ENCODE measurements at places on chromosomes 3 and 15. TPM values are rescaled to one million over a fixed set of nuclear protein-coding genes. Genes with fewer than 3 reads are reported as not detected.
A peak's percentile ranks its signal among the peaks of the same experiment; 100 is the strongest.

TXNRD3 gene
- 7.8 TPM for total RNA-seq

PPP2R3A gene
- total RNA-seq, result 15.1 TPM

NKIRAS1 gene
- 18.3 TPM for total RNA-seq

CHST14 gene
- total RNA-seq, result 29.3 TPM

NDUFB4 gene
- 341 TPM for total RNA-seq

BCHE gene
- 9.5 TPM for total RNA-seq

RAB27A gene
- total RNA-seq, result 17.8 TPM

PTH1R gene
- not detected for total RNA-seq

TPRG1 gene
- total RNA-seq, result 2.0 TPM

CIDEC gene
- not detected for total RNA-seq

SLC22A13 gene
- total RNA-seq, result 0.29 TPM

DNA sequence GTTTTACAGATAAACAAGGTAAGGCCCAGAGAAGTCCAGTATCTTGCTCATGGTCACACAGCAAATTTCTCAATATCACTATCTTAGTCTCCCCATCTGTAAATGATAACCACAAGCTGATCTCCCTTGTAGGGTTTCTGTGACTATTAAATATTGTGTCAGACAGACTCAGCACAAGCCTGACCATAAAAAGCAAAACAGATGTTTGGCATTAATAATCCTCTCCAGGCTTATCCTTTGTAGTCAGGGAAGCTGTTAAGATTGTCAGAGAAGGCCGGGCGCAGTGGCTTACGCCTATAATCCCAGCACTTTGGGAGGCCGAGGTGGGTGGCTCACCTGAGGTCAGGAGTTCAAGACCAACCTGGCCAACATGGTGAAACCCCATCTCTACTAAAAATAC lies 173.2 kb upstream of the PRICKLE2 start:
- peak; percentile 92 for DNase-seq

DNA sequence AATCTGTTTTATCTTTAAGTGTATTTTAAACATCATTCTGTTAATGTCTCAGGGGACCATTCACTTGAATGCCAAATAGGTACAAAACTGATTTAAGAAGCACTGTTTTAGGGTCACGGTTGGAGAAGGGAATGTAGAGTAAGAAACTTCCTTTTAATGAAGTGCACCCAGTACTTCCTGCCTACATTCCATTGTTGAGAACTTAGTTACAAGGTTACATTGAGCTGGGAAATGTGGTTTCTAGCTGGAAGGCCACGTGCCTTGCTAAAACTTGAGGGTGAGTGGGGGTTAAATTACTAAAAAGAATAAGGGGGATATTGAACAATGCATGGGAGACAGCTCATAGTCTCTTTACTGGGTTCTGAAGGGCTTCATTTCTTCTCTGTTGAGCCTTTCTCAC lies 78.3 kb upstream of the TBC1D5 start:
- DNase-seq, result no peak

GRCh38 chr3:129304146-129304961 lies 25.7 kb downstream of the HMCES start:
- no peak for DNase-seq

DNA sequence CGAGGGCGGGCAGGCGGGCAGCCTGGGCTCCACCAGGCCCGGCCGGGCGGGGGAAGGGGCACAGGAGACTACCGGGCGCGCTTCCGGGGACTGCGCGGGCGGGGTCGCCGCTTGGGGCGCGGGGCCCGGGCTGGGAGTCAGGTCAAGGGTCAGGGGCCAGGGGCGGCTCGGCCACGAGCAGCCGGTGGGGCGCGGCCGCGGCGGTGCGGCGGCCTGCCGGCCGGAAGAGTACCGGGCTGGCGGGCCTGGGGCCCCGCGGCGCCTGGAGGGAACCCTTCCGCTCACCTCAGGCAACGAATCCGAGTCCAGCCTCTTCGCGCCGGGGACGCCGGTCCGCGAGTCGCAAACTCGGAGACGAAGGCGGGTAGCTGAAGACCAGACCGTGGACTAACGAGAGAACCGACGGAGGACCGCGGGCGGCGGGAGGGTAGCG lies 225 bp downstream of the RHOA start:
- DNase-seq, result peak; percentile 35

- DNase-seq, result no peak
Observed at GRCh38 chr15:45149060-45149459, 19.3 kb downstream of the DUOX1 start.

- DNase-seq, result no peak
Observed at GRCh38 chr3:171329746-171330145, 130.5 kb downstream of the TNIK start.

DNA sequence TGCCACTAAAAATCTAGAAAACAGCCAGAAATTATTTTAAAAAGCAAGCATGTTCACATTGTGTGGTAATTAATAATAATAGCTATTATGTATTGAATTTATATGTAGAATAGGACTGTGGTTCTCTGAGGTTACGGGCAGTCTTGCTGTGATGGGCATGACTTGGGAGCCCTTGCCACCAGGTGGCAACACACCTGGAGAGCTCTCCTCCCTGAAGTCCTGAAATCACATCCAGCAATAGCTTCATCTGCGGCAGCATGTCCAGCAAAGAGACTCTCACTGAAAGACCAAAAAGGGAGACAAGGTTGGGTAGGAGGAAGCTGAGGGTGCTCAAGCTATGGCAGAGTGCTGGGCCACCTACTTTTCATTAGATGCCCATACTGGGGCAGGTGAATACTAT lies 206.8 kb upstream of the IL12A start:
- no peak for DNase-seq

DNA sequence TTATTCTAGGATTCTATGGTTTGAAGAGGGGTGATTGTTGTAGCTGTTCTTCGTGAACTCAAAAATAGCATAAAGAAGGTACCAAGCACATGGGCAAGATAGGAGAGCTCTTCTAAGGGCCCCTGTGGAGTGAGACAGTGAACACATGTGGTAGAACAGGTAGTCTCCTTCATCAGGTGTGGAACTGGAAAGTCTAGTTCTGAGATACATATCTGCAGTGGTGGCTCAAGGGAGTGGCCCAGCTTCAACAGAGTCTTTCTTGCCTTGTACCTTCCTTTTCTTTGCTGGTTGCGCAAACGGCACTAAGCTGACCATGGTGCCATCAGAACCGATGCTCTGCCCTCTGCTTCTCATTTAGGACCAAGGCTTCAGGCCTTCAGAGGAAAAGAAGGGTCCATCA lies 65.2 kb downstream of the CERS3 start:
- DNase-seq, result no peak

DNA sequence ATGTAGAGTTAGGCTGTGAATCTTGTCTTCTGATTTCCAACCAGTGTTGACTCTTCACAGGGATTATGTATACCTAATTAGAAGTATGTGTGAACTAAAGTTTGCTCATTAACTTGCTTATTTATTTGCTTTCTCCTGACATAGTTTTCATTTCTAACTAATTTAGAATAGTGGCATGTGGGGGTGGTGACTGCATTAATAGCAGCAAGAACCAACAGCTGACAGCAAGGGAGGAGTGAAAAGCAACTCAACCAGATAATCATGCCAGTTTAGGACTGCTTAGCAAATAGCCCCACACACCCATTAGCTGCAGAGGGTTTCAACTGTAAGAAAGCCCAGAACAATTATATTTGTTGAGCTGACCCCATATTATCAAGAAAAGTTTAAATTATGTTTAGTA lies 3.8 kb downstream of the ST3GAL6 start:
- no peak for DNase-seq

- DNase-seq, result peak; percentile 98
Observed at GRCh38 chr3:106428565-106428994, 559.8 kb upstream of the CBLB start.

- no peak for DNase-seq
Observed at GRCh38 chr3:59433546-59433945, 383.7 kb upstream of the CFAP20DC start.

DNA sequence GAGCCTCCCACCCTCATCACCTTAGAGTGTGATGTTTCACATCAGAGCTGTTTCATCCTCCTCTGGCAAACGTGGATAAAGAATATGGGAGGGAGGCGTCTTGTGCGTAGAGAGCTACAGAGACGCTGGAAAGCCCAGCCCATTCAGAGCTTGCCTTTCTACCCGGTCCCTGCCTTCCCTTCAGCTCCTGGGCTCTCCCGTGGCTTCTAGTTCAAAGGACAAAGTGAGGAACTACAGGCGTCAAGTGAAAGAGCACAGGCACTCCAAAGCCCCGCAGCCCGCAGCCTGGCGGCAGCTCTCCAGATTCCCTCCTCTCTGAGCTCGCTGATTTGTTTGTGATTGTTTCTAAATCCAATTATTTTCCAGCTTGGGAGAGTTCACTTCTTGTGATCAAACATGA lies 197.1 kb upstream of the IGF1R start:
- no peak for DNase-seq

- no peak for DNase-seq
Observed at GRCh38 chr15:96560246-96560895, 229.9 kb downstream of the NR2F2 start.

DNA sequence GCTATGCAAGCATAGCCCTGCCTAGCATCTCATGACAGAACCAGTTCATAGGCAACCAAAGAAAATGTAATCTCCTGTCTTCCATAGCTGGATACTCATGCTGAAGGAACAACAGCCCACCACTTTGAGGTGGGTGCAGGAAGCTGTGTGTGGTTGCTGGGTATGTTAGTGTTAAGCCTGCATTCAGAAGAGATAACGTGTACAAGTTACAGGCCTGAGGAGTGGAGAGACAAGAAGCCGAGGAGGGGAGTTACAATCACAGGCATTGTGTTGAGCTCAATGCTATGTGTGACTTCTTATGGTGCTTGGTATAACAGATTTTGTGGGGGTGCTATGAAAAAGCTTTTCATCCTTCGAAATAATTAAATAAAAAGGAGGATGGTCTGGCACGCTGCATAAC lies 42.8 kb upstream of the SECISBP2L start:
- DNase-seq, result peak; percentile 39

DNA sequence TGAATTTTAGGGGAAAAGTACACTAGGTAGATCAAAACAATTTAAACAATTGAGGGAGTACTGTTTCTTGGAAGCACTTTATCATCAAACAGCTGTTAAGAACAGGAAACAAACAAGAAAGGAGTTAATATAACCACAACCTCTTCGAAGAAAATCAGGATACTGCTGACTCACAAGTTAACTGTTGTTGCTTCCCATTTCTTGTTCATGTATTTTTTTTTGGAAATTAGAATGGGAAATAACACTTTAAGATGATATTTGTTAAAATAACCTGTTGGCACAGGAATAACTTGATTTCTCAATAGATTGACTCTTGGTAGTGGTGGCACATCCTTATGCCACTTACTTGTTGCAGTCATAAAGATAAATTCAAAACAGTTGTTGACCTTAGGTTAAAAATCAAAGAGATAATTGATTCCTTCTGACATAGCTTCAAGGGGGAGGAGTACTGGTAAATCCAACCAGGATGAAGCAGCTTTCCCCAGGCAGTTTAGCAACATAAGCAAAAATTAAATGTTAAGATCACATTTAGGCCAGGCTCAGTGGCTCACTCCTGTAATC lies 3.3 kb downstream of the BNIP2 start:
- peak; percentile 23 for DNase-seq

- peak; percentile 28 for DNase-seq
Observed at GRCh38 chr3:73603762-73604171, 21.0 kb downstream of the PDZRN3 start.

GRCh38 chr15:60328852-60329443 lies 68.8 kb downstream of the ANXA2 start:
- peak; percentile 30 for DNase-seq

GRCh38 chr3:77563012-77563411 lies 523.1 kb downstream of the ROBO2 start:
- no peak for DNase-seq

GRCh38 chr15:44317423-44318058 lies 29.0 kb downstream of the GOLM2 start:
- DNase-seq, result no peak
